ENCODE measurements at places on chromosomes 4 and X. TPM values are rescaled to one million over a fixed set of nuclear protein-coding genes. Genes with fewer than 3 reads are reported as not detected.
A peak's percentile ranks its signal among the peaks of the same experiment; 100 is the strongest.

The SLC25A53 gene
- total RNA-seq = 17.1 TPM

The POU3F4 gene
- not detected for total RNA-seq

The CXorf38 gene
- total RNA-seq = 26.4 TPM

The GNPDA2 gene
- 15.1 TPM for total RNA-seq

GRCh38 chrX:928606-929005 is 283.8 kb downstream of the CRLF2 start:
- no peak for DNase-seq
- no peak overlapping the region for H3K27ac ChIP-seq
- no peaks in the 10 kb centered on the region for H3K4me1 ChIP-seq
- no peak overlapping the region for H3K4me3 ChIP-seq

- no peak overlapping the region for H3K4me3 ChIP-seq
- H3K4me1 ChIP-seq = no peaks in the 10 kb centered on the region
- H3K36me3 ChIP-seq = no peaks in the 10 kb centered on the region
- no peak for DNase-seq
- no peak overlapping the region for H3K27ac ChIP-seq
- no peaks in the 10 kb centered on the region for H3K27me3 ChIP-seq
Measured at GRCh38 chrX:114599305-114599704, 15.4 kb downstream of the HTR2C start.

GRCh38 chrX:70456256-70456655 is 11.6 kb downstream of the DLG3 start:
- H3K4me1 ChIP-seq = peaks cover 27% of the 10 kb centered on the region
- no peak overlapping the region for H3K27ac ChIP-seq
- H3K27me3 ChIP-seq = no peaks in the 10 kb centered on the region
- H3K4me3 ChIP-seq = no peak overlapping the region

DNA sequence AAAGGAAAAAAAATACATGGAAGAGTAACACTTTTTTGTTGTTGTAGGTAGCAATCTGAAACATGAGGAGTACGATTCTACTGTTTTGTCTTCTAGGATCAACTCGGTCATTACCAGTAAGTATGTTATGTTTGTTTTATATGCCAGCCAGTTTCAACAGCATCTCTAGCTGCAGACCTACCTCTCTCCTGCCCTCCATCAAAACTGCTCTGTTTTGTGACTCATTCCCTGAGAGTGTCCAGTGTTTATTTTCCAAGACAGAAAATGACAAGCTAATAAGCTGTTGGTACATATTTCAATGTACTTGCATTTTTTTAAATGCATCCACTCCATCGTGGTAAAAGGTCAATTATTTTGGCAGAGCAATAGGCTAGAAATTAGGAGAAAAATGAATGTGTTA is 347 bp downstream of the AMTN start:
- H3K36me3 ChIP-seq = no peaks in the 10 kb centered on the region
- no peak overlapping the region for H3K27ac ChIP-seq
- H3K27me3 ChIP-seq = no peaks in the 10 kb centered on the region
- no peak for DNase-seq
- no peaks in the 10 kb centered on the region for H3K4me1 ChIP-seq
- no peak overlapping the region for H3K4me3 ChIP-seq

DNA sequence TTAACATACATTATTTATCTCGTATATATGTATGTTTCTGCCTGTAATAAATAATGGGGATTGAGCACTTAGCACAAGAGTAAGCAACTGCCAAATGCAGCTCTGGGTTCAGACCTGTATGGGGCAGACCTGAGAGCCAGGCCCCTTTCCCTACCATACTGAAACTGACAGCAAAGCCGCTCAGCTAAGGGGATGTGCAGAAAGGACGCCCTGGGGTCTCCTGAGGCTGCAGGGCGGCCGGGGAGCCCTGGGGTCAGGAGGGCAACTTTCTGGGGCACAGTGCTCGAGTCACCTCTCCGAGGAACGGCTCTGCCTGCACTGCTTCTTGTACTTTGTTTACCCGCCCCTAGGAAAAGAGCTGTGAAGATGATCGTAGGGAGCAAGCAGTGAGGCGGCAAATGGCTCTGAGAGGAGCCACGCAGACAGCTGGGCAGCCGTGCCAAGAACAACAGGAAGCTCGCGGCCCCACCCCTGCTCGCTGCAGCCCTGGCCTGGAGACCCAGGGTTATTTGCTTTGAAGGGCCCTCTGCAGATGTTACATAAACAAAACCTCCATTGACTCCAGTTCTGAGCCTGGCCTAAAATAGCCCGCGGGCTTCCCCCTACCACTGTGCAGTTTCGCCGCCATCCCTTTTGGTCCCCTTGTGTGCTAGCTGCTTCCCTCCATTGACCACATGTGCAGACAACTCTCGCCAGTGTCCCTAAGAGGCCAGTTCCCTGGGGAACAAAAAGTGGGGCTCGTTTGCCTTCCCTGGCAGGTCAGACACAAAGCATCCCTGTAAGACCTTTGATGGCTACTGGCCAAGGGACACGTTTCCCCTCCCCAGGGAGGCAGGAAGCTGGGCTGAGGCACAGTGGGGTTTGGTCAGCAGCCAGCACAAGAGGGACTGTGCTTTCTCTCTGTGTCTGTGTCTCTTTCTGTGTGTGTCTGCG is 111.3 kb upstream of the LNX1 start:
- peaks cover 48% of the 10 kb centered on the region for H3K4me1 ChIP-seq
- H3K4me3 ChIP-seq = peak overlapping the region; percentile 48
- H3K36me3 ChIP-seq = no peaks in the 10 kb centered on the region
- DNase-seq = peak; percentile 54
- H3K27ac ChIP-seq = peak overlapping the region; percentile 42

DNA sequence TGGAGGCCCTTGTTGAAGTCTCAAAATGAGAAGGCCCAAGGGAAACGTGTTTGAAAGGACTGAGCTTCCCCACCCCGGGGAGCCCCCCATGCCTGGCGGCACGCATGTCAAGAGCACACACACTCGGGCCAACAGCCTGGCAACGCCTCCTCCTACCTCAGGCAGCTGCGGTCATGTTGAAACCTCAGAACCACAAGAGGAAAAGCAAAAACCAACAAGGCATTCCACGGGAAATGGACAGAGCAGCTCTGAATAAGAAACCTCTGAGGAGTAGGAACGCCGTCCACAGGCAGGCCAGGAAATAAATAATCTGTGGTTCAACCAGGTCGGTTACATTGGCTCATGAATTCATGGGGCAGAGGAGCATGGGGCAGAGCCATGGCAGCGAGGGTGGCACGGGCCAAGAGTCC is 95.7 kb upstream of the AFAP1 start:
- H3K4me3 ChIP-seq = no peak overlapping the region
- no peak for DNase-seq
- peaks cover 6% of the 10 kb centered on the region for H3K4me1 ChIP-seq

GRCh38 chr4:86579941-86580340 is 14.2 kb upstream of the PTPN13 start:
- H3K36me3 ChIP-seq = no peaks in the 10 kb centered on the region
- no peak overlapping the region for H3K4me3 ChIP-seq
- H3K27me3 ChIP-seq = no peaks in the 10 kb centered on the region
- H3K4me1 ChIP-seq = no peaks in the 10 kb centered on the region

GRCh38 chr4:24471486-24472160 is 112.7 kb downstream of the DHX15 start:
- peak; percentile 42 for DNase-seq
- no peaks in the 10 kb centered on the region for H3K36me3 ChIP-seq
- no peaks in the 10 kb centered on the region for H3K27me3 ChIP-seq
- H3K4me3 ChIP-seq = peak overlapping the region; percentile 65

DNA sequence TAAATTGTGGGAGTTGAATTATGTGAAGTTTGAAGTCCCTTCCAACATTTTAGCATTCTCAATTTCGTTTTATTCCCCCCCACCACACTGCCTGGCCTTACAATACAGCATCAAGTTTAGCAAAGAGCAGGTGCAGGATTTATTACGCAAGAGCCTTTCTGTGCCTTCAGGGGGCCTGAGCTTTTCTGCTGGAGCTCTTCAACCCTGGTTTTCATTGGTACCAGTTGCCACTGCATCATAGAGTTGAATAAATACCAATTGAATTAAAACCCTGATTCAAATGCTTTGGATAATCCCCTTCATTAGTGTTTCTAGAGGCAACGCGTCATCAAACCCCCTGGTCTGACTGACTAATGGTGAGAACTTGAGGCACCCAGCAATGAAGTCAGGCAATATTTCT is 43.6 kb upstream of the KIT start:
- DNase-seq = no peak
- H3K4me1 ChIP-seq = no peaks in the 10 kb centered on the region
- no peaks in the 10 kb centered on the region for H3K27me3 ChIP-seq
- H3K36me3 ChIP-seq = no peaks in the 10 kb centered on the region

Data from B cell (primary cell).